ENCODE measurements at places on chromosomes 5 and 9.

DNA sequence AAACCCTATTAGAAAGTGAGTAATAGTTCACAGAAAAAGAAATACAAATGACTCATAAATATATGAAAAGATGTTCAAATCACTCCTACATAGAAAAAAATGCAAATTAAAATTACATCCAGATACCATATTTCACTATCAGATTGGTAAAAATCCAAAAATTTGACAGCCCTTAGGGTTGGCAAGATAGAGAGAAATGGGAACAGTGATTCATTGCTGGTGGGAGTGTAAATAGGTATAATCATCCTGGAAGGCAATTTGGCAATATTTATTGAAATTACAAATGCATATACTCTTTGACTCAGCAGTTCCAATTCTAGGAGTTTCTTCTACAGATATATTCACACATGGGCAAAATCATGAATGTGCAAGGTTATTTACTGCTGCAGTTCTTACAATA, 273.5 kb downstream of the NR2F1-AS1 start:
- DNase-seq, result no peak

GRCh38 chr5:43389679-43390329, 22.4 kb downstream of the CCL28 start:
- DNase-seq, result peak; percentile 24

- DNase-seq, result no peak
Observed at GRCh38 chr9:99978221-99978620, 71.8 kb downstream of the STX17 start.

DNA sequence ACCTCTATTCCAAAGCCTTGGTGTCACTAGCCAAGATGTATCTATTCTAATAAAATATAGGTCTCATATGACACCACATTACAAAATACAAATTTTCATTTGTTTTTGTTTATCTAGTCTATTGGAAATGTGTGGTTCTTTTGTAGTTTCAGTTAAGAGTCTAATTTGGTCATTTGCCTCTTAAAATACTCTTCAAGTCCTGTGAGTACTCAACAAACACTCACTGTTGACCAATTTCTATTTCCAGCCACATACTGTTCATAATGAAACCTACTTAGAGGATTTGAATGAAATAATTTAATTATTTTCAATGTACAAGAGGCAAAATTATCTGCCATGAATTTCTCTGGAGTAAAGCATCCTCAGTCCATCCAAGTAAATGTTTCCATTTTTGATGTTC, 40.6 kb downstream of the SLC1A3 start:
- no peak for DNase-seq

- DNase-seq, result no peak
Observed at GRCh38 chr5:72463449-72464052, 43.7 kb downstream of the ZNF366 start.

DNA sequence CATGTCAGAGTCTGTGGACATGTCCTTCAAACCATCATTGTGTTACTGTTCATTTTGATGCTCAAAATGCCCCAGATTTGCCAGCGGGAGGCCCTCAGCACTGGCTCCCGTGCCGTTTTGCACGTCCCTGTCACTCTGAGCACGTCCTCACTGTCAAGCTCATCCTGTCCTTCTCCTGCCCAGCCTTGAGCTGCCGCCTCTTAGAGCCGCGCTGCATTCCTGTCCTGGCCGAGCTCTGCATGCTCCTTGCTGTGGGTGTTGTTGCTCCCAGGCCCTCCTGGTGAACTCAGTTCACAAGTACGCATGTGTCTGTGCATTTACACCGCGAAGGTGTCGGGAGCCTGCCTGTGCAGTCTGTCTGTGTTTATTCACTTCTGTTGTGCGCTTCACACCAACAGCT, 62.2 kb downstream of the WNK2 start:
- no peak for DNase-seq

GRCh38 chr5:148684528-148684927, 30.2 kb upstream of the HTR4 start:
- DNase-seq, result no peak

DNA sequence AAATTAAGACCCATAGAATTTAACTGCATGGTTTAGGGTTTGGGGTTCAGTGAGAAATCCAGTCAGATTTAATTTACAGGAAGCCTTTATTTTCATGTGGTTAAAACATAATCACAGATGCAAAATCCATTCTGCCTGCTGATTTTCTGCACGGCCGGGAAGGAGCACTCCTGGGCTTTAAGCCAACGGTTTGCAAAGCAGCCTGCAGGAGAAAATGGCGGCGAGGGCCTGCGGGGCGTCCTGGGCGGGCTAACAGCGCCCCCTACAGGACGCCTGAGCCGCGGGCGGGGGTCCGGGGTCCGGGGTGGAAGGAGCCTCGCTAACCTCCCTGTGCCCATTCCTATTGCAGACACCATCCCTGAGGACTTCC, 47.6 kb downstream of the THBS4 start:
- peak; percentile 40 for DNase-seq

DNA sequence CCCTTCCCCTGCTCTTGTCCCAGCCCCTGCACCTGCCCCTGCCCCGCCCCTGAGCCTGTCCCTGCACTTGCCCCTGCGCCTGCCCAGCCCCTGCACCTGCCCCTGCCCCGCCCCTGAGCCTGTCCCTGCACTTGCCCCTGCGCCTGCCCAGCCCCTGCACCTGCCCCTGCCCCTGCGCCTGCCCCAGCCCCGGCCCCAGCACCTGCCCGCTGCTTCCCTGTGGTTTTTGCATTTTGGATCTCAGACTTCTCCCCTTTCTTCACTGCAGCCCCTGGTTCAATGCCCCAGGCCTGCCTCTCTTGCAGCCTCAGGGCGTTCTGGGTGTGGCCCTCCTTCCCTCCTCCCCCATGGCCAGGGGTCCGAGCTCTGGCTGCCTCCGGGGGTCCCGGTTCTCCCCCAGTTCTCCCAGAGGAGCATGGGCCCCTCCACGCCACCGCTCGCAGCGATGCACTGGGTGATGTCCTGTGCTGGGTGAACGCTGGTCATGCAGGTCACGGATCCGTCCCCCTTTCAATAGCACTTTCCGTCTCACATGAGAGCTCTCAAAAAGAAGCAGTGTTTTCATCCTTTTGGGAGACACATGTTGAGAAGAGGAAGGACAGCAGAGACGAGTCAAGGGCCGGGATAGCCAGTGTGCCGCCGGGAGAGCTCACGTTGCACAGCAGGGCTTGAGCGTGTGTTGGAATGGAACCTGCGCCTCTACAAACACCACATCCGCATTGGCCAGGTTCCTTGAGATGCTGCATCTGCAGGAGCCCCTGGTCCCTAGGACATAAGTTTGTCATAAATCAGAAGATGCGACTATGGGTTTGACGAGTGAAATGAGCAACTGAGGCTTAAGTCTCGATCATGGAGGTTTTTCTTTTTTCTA, 44.0 kb upstream of the IRX4 start:
- no peak for DNase-seq

DNA sequence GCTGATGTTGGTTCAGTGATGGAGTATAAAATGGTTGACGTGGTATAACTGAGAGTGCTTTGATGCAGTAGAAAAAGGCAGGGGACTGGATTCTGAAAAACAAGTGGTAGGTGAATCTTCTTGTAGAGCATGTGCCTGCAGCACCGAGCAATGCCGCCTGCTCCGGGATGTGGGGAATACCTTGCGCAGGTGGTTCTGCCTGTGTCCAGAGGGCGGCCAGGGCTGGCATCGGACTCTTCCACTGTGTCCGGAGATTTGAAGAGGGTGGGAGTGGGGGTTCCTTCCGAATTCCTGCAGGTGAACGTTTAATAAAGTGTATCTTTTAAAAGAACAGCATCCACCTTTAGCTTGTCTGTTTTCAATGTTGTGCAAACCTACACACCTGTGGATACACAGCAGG, 238.0 kb downstream of the FANCC start:
- DNase-seq, result no peak

- no peak for DNase-seq
Observed at GRCh38 chr5:112634796-112635195, 102.9 kb upstream of the APC start.

DNA sequence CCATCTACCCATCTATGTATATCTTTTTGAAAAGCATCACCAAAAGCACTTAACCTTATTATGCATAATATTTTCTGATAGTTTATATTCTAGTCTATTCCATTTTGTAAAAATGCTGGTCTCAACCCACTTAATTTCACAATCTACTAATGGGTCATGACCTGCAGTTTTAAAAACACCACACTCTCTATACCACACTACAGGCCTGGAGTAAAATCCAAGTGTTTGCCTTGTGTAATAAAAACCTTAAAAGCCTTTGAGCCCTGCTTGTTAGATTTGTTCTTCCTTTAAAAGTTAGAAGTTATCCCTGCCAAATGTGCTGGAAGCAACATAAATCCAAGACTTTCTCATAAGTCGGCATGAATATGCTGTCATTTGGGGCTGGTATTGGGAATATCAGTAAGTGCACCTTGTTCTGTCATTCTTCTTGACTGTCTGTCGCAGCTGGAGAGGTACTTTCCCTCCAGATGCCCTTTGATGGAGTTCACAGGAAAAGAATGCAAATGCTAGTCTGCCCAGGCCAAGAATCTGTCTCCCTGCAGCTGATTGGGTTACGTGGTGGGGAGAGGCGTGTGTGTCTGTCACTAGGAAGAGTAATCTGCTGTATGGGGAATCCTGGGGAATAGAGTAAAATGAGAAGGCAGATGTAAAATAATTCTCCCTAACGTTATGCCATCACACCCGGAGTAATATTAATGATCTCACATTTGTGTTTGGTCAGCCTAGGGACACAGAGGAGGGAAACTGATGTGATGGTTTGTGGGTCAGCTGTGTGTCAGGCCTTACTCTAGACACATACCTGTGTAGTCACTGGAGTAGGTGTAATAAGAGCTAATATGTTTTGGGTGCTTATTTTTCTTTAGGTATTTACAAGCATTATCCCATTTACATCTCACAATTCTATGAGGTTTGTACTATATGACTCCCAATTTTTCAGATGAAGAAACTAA, 79.4 kb downstream of the ZNF366 start:
- DNase-seq, result no peak

GRCh38 chr5:134374232-134374631, 2.9 kb downstream of the UBE2B start:
- DNase-seq, result no peak

- DNase-seq, result no peak
Observed at GRCh38 chr9:37032713-37033112, 1.4 kb downstream of the PAX5 start.

GRCh38 chr9:88531920-88532698, 2.9 kb upstream of the NXNL2 start:
- no peak for DNase-seq

DNA sequence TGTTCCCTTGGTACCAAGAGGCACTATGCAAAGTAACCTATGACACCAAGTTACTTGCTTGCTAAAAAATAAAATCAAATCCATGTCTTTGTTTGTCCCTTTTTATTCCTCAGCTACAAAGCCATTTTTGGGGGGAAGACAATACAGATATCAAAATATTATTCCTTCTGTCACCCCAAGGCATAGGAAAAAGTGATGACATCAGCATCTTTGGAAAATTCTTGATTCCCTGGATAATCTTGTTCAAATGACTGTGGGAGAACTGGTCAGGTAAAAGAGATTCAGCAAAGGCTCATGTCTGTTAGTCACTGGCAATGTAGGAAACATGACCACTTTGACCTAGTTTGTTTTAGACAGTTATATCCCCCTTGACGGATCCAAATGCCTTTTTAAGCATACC, 373.1 kb downstream of the MAT2B start:
- no peak for DNase-seq

DNA sequence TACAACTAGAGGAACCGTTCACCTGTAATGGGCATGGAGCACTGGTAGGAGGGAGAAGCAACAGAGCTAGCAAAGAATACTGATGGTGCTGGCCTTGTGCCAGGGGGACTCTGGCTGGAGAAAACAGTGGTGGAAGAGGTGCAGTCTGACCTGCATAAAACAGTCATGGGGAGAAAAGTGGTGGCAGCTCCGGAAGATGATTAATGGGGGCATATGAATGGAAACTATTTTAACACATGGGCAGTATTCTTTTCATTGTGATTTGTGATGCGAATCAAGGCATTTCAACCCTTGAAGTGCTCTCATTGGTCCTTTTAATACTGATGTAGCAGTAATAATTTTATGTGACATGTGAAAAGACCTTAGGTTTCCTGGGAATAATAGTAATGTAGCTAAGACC, 219.6 kb downstream of the ADAMTS6 start:
- DNase-seq, result no peak

- DNase-seq, result no peak
Observed at GRCh38 chr9:93941493-93941892, 13.7 kb downstream of the BARX1 start.

GRCh38 chr9:2161661-2162060, 146.5 kb downstream of the SMARCA2 start:
- DNase-seq, result no peak

GRCh38 chr9:972501-973294, 3.8 kb upstream of the DMRT3 start:
- no peak for DNase-seq

- no peak for DNase-seq
Observed at GRCh38 chr9:76245518-76245917, 148.7 kb downstream of the RFK start.

DNA sequence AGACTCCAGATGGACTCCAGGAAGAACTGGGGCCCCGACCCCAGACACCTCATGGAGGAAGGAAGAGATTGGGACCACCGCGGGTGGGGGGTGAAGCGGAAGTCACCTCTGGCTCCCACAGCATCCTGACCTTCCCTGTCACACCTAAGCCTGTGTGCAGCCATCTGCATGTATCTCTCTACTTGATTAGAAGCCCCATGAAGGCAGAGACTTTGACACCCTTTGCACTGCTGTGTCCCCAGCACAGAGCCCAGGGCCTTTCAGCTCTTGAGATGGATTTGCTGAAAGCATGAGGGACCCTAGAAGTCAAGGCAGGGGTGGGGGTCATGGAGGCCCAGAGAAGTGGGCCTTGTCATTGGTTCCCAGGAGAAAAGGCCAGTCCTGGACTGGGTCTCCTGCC, 2.8 kb upstream of the ENG start:
- DNase-seq, result no peak

DNA sequence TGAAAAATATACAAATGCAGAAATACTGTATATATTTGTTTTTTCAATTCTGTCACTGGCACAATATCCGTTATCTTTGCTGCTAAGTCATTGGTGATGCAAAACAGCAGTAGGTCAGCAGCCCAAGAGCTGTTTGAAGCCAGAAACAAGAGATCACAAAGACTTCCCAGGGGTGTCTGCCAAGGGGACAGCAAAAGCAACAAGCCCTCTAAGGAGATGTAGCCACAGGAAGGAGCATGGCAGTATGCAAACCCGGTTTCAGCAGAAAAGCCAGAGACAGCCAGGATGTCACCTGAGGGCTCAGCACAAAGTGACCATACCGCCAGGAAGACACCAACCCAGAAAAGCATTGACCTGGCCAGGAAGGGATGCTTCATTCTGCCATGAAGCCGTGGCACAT, 241.5 kb downstream of the ARRDC3 start:
- no peak for DNase-seq

- no peak for DNase-seq
Observed at GRCh38 chr5:1536322-1536845, 12.6 kb upstream of the LPCAT1 start.
